Right lung (tissue), 10 donors: ENCODE measurements at places on chromosomes 2 and 18. TPM values are rescaled to one million over a fixed set of nuclear protein-coding genes. Genes with fewer than 3 reads are reported as not detected.

DNA sequence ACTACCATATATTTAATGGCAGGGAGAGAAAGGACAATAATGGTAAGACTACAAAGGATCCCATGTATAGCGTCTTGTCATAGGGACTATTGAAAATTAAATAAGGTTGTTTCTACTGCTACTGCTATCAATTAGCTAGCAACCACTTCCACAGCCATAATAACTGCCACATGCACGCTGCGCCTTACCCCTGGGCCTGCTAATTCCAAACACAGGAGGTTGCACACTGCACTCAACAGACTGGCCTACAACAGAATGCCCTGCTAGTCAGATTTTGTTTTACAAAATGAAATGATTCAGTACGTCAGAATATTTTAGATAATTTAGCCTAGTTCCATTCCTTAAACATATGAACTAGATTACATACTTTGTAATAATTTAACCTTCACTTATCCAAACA lies 121.0 kb upstream of the SMAD7 start:
- DNase-seq, result no peak

- no peak for DNase-seq
Measured at GRCh38 chr2:45180779-45181178, 171.5 kb upstream of the SIX2 start.

GRCh38 chr2:30412684-30413570 lies 34.1 kb upstream of the LCLAT1 start:
- no peak for DNase-seq

DNA sequence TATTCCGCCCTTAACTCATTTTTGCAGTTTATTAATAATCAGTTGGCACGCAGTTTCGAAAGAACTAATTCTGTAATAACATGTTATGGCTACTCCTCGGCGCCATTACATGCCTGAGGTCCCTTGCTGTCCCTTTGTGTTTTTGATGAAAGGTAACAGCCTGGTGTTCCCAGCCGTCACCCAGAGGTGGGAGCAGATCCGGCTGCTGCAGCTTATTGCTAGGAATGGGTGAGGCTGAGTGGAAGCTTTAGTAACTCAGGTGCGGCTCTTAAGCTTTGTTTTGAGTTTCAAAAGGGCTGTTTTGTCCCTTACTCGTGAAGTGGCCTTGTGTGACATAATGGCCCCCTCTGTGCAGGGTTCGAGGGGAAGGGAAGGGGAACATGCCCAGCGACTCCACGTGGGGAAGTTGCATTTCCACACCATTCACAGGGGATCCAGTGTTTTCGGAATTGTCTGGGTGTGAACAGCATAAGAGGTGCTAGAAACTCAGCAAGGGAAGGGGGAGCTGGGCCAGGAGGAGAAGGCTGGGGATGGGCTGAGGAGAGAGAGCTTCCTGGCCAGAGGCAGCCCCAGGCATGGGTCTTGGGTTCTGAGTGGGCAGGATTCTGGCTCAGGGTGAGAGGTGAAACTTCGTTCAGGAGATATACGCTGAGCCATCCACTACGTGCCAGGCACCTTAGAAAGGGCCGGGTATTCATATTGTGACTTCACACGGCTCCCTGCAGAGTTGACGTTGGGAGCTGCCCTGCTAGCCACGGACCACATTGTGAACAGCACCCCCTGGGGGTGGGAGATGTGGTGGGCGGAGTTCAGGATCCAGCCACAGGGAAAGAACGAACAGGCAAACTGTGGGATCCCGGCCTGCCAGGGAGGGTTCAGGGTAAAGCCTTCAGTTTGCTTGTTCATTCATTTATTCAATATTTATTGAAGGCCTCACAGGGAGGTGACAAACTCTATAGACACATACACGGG lies 84.4 kb downstream of the TGOLN2 start:
- no peak for DNase-seq

DNA sequence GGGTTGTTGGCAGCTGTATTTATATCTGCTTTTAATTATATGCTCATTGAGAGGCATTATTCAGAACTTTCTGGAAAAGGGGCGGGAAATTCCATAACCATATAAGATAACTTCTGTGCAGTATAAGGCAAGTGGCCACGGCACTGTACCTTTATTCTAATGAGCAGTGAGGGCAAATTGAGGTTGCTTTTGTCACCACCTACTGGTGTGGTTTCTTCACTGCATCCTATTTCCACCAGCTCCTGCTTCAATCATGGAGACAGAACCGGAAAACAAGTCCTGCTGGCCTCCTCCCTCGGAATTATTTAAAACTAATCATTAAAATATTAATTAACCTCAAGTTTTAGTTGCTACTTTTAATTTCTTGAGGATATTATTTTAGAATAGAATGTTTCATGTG lies 759.4 kb downstream of the CBLN2 start:
- DNase-seq, result no peak

- no peak for DNase-seq
Measured at GRCh38 chr2:204293884-204294747, 251.2 kb upstream of the PARD3B start.

TWIST2 gene
- polyA plus RNA-seq, result 4.0 TPM
